ENCODE measurements at places on chromosomes 1 and 21. TPM values are rescaled to one million over a fixed set of nuclear protein-coding genes. Genes with fewer than 3 reads are reported as not detected.

- no peak for DNase-seq
These were observed 222.9 kb upstream of the CSF3R start for GRCh38 chr1:36705629-36706028.

- no peak for DNase-seq
These were observed 604.2 kb downstream of the LRRIQ3 start for GRCh38 chr1:73593804-73594203.

- no peak for DNase-seq
These were observed 243.5 kb downstream of the TGFB2 start for GRCh38 chr1:218588540-218589172.

GRCh38 chr21:25721987-25722386, 12.7 kb downstream of the ATP5PF start:
- DNase-seq = no peak

DNA sequence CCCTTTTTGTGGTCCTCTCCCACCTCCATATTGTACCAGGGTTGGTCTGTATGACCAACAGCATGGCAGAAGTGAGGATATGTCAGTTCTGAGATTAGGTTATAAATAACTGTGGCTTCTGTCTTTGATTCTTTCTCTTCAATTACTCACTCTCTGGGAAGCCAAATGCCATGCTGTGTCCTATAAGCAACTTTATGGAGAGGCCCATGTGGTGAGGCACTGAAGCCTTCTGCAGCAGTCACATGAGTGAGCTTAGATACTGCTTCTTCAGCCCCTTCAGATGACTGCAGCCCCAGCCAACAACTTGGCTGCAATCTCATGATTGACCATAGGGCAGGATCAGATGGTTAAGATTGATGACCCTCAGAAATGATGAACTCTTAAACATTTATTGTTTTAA, 34.0 kb upstream of the SAMD13 start:
- DNase-seq = no peak

DNA sequence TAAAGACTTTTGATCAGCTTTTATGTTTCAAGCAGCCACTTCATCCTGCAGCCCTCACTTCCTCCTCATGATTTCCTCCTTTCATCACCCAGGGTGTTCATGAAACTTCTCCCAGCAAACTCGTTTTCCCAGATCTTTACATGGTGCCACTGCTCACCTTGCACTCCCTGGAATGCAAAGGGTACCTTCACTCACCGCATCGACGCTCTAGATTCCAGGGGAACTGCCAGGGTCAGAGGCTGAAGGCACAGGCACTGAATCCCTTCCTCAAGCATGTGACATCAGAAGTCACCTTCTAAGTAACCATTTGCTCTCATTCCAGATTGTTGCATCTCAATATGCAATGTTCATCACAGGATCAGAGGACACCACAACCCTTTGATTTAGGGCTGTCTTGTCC, 82.8 kb downstream of the PRKAB2 start:
- DNase-seq = no peak

DNA sequence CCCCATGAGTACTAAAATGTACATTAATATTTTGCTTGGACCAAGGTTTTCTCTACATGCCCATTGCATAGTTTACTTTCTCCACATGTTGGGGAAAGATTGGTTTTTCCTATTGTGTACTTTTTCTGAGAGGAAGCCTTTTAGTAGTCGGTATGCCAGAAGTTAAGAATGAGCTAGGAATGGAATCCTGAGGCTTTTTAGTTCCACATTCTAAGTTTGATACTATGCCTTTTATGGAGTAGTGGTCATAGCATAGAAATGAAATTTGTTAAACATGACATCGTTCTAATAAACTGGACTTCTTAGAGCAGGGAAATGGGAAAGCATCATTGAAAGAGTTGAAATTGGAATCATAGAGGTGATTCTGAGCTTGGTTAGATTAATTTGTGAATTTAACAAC, 64.3 kb downstream of the BCL9 start:
- DNase-seq = no peak

GRCh38 chr1:183291216-183291762, 105.2 kb downstream of the LAMC2 start:
- DNase-seq = no peak

GRCh38 chr1:67060811-67061218, 6.9 kb upstream of the SLC35D1 start:
- no peak for DNase-seq

DNA sequence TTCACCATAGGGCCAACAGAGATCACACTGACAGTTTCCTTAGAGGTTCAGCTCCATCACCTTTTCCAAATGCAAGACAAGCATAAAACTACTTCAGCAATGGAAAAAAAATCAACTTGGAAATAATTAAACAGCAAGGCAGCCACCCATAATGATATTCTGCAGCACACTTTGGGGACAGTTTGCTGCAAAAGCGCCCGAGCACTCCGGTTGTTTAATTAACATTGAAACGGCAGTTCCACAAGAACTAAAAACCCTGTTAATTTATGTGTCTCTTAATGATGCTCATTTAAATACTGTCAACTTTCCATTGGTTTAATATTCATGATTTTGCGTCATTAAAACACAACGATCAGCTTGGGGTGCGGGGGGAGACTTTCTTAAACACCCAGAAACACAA, 153.2 kb downstream of the ELAVL4 start:
- no peak for DNase-seq

GRCh38 chr1:245510144-245510543, 355.4 kb downstream of the KIF26B start:
- no peak for DNase-seq

DNA sequence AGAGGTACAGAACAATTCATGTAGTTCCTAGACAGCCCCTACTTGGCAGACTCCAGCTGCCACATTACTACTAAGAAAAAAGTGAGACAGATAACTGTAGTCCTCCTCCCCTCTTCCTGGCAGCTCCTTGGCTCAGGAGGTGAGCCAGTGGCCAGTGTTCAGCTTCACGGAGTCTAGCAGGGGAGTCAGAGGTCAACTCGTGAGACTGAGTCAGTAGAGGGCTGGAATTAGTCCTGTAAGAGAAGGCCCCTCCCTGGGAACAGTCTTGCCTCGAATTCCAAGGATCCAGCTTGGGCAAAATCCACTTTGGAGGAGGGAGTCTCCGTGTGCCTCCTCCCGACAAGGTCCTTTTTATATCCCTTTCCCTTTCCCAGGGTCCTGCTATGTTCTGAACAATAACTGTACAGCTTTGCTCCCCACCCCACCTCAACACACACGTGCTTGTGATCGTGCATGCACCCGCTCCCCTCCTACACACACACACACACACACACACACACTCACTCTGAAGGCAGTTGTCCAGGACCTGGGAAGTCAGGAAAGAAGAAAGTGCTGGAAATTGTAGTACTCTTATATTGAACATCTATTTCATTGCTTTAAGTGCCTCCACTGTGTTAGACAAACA, 22.5 kb upstream of the SLC27A3 start:
- peak; percentile 71 for DNase-seq

HENMT1 gene
- total RNA-seq = 3.3 TPM

AGT gene
- total RNA-seq = 102 TPM

EPHA10 gene
- 0.16 TPM for total RNA-seq
